ENCODE measurements at places on chromosomes 3 and 15.

- no peak for DNase-seq
Measured at GRCh38 chr15:67914537-67915460, 75.0 kb upstream of the RNU6-1 start.

GRCh38 chr3:126340081-126340511 lies 17.1 kb downstream of the KLF15 start:
- DNase-seq = no peak

GRCh38 chr3:61901986-61902385 lies 340.6 kb downstream of the PTPRG start:
- DNase-seq = no peak

GRCh38 chr3:117563063-117563462 lies 853.5 kb downstream of the TUSC7 start:
- no peak for DNase-seq

GRCh38 chr15:32905481-32905880 lies 187.7 kb downstream of the GREM1 start:
- no peak for DNase-seq

GRCh38 chr3:62559831-62560445 lies 186.6 kb upstream of the FEZF2 start:
- peak; percentile 60 for DNase-seq

GRCh38 chr3:107981471-107982111 lies 109.2 kb downstream of the CD47 start:
- no peak for DNase-seq
